Naive thymus-derived CD8-positive, alpha-beta T cell (primary cell): ENCODE measurements at places on chromosomes 4 and X.

DNA sequence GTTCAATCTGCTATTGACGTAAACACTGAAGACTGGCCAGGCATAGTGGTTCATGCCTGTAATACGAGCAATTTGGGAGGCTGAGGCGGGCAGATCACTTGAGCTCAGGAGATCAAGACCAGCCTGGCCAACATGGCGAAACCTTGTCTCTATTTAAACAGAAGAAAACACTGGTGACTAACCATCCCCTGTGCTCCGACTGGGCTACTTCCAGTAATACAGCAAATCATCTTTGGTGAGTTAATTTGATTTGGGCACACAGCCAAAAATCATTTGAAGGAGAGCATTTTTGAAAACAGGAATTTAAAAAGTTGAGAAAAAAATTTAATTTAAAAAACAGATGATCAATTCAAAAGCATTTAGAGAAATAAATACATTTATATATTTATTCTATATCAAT, 52.0 kb downstream of the SEC24D start:
- DNase-seq = no peak

- DNase-seq = no peak
These were observed 27.0 kb downstream of the MBNL3 start for GRCh38 chrX:132461886-132462285.

- DNase-seq = no peak
These were observed 14.8 kb upstream of the FAM47A start for GRCh38 chrX:34146906-34147305.

GRCh38 chr4:155582971-155583437, 83.6 kb upstream of the GUCY1A1 start:
- DNase-seq = no peak

DNA sequence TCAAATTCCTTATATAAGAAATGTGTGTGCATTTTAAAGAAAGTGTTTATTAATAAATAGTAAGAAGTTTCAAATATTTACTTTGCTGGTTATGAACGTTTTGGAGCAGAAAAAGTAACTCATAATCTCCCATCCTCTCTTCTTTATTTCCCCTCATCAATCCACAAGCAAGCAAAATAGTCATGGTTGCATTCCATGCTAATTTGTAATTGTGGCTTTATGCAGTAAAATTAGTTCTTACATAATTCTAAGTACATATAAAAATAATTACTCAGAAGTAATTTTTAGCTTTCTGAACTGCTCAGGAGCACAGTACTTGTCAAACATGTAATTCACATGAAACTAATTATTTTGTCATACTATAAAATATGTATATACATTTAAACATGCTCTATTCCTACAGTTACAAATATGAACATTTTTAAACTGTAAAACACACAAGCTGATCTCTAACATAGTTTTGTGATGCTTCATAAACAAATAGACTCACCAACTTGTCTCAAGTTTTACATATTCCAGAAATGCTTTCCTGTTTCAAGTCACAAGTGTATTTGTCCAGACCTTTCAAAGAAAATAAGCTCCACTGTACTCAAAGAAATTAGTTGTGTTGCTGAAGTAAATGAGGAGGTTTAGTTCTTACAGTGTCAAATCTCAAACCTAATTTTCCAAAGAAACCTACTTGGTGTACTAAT, 218.9 kb downstream of the PABPC4L start:
- DNase-seq = no peak

GRCh38 chr4:107896646-107897045, 34.7 kb upstream of the CYP2U1 start:
- no peak for DNase-seq

- DNase-seq = no peak
These were observed 80.0 kb downstream of the ALPK1 start for GRCh38 chr4:112377171-112377570.

DNA sequence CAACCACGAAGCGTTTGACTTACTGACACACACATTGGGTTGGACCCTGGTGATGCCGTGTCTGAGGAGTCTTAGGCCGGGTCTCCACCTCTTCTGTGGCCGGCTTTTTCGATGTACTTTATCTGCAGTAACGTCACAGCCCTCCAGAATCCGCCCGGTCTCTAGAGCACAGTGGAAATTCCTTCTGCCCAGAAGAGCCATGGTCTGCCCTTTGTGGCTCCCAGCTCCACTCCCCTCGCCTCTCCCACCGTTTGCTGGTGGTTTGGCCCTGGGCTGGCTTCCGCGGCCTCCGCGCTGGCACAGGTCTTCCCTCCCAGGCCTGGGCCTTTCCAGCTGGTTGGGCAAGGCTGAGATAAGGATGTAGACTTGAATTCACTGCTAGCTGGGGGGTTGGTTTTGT, 4.3 kb downstream of the MAEA start:
- no peak for DNase-seq

- DNase-seq = no peak
These were observed 327.8 kb downstream of the ARHGAP10 start for GRCh38 chr4:148059617-148060180.
